ENCODE measurements at places on chromosomes 11 and 22. TPM values are rescaled to one million over a fixed set of nuclear protein-coding genes. Genes with fewer than 3 reads are reported as not detected.

- DNase-seq: no peak
Measured at GRCh38 chr11:81897639-81898038, 836.0 kb downstream of the FAM181B start.

DNA sequence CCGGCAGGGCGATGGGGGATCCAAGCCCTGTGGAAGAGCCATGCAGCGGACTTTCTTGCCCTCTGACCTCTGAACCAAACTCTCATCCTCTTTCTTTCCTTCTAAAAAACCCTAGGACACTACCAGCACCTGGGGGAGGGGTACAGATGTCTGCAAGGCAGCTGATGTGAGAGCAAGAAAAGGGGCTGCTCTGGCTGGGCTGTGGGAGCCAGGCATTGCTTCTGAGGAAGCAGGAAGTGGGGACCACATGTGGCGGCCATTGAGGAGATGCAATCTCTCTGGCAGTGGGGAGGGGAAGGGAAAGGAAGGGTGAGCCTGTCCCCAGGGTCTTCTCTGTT lies 36.0 kb downstream of the FAM83F start:
- no peak for DNase-seq

- DNase-seq: no peak
Measured at GRCh38 chr11:3615998-3616397, 25.8 kb downstream of the ART5 start.

GRCh38 chr11:126156814-126157213 lies 54.6 kb downstream of the RPUSD4 start:
- no peak for DNase-seq

DNA sequence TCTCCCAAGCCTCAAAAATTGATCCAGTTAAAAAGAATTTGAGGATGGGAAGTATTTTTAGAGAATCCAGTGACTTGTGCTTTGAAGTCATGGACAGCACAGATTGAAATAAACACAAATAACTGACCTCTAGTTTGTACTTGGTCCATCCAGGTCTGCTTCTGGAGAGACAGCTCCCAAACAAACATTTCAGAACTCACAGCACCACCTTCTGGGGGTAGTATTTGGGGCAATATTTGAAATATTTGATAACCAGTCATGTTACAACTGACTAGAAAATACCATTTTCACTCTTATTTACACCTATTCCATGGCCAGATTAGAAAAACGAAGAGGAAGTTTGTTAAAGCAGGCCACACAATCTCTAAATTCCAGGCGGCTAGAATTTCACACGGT lies 56.2 kb downstream of the CTSC start:
- DNase-seq: peak; percentile 19

DNA sequence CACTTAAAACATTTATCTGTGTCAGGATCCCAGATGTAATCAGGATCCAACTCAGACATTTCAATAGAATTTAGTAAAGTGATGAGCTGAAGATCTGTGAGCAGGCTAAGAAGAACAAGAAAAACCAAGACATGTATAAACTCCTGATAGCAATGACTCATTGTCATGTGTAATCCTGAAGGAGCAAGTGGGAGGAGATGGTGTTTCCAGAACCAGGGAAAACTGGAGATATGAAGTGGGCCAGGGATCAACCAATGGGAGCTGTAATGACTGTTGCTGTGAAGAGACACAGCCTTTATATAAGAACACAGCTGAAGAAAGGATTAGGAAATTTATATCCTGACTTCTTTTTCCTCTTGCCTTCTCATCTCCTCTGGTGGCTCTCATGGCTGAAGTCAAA lies 682.5 kb upstream of the ARHGAP42 start:
- no peak for DNase-seq

DNA sequence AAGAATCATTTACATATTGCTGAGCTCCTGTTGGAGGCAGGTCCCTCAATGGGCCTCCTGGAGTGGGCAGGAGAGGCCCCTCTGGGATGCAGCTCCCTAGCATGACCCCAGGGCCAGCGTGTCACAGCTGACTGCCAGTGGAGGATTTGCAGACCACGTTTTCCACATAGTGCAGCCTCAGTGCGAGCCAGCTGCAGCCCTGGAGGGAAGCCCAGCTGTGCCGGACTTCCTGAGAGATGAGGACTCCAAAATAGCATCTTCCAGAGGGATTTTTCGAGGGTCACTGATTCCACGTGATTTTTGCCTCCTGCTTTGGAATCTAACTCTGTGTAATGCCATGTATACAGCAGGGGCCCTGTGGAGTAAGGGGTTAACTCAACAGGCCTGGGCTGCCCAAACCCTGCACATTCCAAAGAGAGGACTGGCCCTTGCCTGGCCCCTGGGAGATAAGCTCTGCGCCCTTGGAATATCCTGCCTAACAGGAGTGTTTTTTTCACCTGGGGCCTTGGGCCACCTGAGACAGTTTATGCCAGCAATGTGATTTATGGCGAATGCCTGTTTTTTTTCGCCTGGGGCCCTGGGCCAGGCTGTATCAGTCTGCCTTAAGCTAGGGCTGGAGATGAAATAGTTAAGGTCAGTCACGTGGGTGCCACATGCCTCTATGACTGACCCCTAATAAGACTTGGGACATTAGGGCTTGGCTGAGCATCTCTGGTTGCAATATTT lies 47.4 kb downstream of the RPS6KA4 start:
- no peak for DNase-seq

DNA sequence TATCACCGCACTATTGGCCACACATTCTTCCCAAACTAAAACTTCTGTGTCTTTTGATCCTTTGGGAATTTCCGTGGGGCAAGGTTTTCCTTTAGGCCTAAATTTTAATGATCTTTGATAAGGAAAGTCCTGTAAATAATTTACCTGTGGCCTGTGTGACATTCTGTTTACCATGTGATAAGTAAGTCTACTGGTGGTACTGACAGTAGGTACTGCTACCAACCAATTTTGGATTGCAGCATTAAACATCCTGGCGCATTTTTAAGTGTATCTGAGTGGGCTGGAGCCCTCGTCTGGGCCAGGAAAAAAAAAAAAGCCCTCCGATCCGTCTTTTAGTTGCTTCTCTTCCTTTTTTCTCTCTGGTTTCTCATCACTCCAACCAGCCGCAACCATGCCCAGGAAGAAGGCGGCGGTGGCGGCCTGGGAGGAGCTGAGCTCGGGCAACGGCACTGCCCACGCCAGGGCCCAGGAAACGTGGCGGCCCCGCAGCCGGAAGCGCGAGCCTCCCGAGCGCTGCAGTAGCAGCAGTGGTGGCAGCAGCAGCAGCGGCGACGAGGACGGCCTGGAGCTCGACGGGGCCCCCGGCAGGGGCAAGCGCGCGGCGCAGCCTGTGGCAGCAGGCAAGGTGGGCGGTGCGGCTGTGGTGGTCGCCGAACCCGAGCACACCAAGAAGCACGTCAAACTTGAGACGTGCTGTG lies 33.6 kb downstream of the ASRGL1 start:
- DNase-seq: no peak

DNA sequence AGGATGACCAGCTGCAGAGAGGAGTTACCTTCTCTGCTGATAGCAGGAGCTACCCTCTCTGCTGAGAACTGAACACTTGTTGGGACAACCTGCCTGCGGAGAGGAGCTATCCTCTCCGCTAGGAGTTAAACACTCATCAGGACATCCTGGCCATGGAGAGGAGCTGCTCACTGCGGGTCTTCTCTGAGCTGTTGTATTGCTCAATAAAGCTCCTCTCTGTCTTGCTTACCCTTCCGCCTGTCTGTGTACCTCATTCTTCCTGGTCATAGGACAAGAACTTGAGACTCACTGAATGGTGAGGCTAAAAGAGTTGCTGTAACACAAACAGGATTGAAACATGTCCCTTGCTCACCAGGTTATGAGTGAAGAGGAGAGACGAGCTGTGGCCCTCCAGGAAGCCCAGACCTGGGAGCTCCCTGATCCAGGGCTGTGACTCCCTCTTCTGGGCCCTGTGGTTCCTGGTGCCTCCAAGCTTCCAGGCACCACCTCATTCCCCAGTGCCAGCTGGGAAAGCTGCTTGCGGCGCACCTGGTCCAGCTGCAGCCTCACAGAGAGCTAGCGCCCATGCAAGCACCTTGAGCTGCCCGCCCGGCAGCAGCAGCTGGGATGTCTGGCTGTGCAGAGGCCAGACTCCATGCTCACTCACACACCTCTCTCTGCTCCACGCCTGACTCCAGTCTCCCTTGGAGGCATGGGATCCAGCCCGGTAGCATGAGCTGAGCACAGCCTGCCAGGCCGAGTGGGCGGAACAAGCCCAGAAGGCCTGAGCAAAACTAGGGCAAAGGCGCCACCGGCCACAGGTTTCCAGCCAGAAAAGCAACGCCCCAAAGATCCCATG lies 50.5 kb downstream of the RAB30 start:
- no peak for DNase-seq

DNA sequence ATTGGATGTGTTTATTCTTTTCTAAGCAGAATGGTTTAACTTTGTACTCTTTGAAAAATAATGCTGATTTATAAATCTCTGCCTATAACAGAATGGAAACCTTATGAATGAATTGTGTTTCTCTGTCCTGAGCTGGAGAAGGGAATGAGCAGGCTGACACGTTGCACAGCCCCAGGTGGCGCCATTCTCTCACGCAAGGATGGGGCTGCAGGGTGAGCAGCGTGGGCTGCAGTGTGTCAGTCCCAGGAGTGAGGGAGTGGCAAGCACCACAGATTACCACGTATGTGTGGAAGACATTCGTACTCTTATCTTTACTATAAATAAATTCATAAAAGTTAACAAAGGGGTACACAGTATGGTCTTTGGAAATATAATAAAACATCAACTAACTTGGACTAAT lies 33.4 kb downstream of the FDX1 start:
- DNase-seq: peak; percentile 68

GRCh38 chr11:46309814-46310259 lies 32.4 kb downstream of the CREB3L1 start:
- DNase-seq: no peak

DNA sequence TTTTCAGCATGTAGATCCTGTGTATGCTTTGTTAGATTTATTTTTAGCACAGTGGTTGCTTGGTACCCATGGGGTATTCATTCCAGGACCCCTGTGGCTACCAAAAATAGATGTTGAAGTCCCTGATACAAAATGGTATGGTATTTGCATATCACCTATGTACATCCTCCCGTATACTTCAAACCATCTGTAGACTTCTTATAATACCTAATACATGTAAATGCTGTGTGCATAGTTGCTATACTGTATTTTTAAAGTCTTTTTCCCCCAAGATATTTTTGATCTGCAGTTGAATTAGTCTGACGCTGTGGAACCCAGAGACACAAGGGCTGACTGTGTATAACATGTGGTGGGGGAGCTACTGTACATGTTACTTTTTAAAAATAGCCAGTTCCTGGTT lies 101.1 kb downstream of the ATXN10 start:
- DNase-seq: no peak

- no peak for DNase-seq
Measured at GRCh38 chr22:39209756-39210155, 35.0 kb downstream of the PDGFB start.

DNA sequence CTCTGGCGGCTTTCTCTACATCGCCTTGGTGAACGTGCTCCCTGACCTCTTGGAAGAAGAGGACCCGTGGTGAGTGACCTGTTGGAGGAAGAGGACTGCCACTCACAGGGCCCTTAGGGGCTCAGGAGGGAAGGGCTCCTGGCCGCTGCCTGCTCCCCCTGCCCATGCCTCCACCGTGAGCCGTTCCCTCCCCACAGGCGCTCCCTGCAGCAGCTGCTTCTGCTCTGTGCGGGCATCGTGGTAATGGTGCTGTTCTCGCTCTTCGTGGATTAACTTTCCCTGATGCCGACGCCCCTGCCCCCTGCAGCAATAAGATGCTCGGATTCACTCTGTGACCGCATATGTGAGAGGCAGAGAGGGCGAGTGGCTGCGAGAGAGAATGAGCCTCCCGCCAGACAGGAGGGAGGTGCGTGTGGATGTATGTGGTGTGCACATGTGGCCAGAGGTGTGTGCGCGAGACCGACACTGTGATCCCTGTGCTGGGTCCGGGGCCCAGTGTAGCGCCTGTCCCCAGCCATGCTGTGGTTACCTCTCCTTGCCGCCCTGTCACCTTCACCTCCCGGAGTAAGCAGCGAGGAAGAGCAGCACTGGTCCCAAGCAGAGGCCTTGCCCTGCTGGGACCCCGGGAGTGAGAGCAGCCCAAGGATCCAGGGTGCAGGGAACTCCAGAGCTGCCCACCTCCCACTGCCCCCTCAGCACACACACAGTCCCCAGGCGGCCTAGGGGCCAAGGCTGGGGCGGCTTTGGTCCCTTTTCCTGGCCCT lies 6.9 kb downstream of the SLC39A13 start:
- no peak for DNase-seq

- peak; percentile 61 for DNase-seq
Measured at GRCh38 chr11:76695133-76695532, 24.6 kb upstream of the LRRC32 start.

GRCh38 chr11:120828847-120829246 lies 195.1 kb upstream of the TBCEL start:
- no peak for DNase-seq

DNA sequence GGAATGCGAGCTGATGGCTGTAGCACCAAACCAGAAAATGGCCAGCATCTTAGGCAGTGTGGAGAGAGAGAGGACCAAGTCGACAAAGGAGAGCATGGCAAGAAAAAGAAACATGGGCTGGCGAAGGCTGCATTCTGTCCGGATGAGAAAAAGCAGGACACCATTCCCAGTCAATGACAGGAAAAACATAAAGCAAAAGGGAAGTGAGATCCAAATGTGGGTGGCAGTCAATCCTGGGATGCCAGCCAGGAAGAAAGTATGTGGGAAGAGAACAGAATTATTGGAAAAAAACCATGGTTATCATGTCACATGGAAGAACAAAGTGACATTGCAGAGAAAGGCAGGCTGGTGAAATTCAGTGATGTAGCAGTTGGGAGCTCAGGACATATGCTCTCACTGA lies 36.9 kb upstream of the OR56A1 start:
- DNase-seq: no peak

Gene RFPL1
- total RNA-seq: not detected

Gene RABL2B
- 4.1 TPM for total RNA-seq

Gene SNX32
- 0.17 TPM for total RNA-seq

Gene MRPL11
- total RNA-seq: 40.7 TPM

Gene CWC15
- total RNA-seq: 38.0 TPM

Gene IGLL1
- total RNA-seq: not detected

Gene KBTBD3
- 3.4 TPM for total RNA-seq

Gene OR8D1
- total RNA-seq: not detected

Gene CCS
- 27.2 TPM for total RNA-seq
